ENCODE measurements at places on chromosomes 16 and 17.

GRCh38 chr17:27889711-27890251 is 3.4 kb downstream of the LYRM9 start:
- no peak for DNase-seq

DNA sequence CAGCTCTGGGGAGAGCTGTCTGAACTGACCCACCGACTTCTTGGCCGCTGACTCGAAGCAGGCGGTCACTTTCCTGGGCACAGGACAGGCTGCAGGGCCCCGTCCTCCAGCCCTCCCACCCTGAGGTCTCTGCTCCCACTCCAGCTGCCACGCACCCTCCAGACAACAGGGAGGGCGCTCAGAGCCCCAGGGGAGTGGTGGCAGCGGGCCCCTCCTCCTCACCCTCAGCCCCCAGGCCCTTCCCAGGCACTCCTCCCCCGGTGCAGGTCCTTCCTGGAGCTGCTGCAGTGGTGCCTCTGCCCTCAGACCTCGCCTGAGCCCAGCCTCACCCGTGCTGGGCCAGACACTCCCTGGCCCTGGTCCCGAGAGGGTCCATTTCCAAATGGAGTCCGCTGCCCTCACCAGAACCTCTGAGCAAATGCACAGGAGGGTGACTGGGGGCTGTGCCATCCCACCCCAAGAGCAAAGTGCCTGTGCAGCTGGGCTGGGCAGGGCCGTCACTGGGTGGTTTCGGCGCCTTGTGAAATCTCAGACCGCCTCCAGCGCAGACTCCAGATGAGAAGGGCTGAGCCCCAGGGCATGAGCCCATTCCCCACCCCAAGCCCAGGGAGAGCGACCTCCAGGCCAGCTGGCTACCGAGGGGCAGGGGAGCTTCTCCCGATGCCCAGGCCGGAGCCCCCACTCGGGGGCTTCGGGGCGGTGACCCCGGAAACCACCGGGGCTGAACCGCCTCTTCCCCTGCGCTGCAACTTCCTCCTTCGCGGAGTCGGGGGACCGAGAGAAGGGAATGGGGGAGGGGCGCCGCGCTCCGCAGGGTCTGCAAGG is 717 bp downstream of the CYBA start:
- DNase-seq: peak; percentile 32

DNA sequence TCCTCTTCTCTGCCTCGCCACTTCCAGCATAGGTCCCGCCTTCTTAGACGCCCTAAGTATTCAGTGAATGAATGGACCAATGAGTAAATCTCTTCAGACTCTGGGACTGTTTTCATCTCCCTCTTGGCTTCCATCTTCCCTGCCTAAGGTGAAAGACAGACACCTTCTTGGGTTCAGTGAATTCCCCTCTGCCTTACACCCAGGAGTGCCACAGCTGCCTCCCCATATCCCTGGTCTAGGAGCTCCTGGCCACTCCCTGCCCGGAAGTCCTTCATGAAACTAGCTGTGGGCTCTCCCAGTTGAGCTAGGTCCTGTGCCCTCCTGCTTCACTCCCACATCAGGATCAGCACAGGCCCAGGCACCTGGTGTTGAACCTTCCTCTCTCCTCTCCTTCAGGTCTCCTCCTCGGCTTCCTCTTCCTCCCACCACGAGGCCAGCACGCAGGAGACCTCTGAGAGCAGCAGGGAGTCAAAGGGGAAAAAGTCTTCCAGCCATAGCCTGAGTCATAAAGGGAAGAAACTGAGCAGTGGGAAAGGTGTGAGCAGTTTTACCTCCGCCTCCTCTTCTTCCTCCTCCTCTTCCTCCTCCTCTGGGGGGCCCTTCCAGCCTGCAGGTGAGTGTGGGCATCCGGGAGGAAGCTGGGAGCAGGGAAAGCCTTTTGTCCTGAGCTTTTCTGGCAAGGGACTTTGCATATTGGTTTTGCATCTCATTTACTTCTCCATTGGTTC is 10.3 kb downstream of the MLLT6 start:
- DNase-seq: no peak

DNA sequence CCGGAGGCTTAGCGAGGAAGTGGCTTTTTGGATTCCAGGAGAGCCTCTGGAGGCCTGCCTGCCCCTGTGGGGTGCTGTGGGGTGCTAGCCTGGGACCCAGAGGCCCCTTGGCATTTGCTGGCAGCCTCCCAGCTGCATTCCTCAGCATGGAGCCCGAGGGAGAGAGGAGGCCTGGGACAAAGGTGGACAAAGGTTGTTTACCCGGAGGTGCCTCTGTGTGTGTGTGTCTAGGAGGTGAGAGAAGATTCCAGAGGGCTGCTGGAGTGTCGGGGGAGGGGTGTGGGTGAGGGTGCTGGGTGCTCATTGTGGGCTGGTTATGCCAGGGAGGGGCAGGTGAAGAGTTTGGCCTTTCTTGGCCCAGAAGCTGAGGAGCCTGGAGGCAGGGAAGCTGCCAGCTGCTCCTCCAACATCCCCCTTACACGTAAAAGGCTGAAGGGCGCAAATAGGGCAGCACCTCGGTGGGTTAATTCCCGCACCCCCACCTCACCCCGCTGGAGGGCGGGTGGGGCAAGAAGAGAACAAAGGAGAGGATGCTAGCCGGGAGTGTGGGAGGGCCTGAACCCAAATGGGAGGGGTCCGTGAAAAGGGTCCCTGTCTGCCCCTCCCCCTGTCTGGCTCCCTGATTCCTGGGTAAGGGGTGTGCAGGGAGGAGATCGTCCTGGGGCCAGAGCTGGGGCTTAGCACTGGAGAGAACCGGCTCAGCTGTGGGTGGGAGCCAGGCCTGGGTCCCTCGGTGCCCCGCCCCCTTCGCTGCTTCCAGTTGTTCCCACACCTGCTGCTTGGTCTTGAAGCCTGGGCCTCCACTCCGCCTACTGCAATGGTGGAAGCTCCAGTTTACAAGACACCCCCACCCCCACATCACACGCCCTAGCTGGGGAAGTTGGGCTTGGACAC is 9.9 kb downstream of the HEXIM2 start:
- no peak for DNase-seq

DNA sequence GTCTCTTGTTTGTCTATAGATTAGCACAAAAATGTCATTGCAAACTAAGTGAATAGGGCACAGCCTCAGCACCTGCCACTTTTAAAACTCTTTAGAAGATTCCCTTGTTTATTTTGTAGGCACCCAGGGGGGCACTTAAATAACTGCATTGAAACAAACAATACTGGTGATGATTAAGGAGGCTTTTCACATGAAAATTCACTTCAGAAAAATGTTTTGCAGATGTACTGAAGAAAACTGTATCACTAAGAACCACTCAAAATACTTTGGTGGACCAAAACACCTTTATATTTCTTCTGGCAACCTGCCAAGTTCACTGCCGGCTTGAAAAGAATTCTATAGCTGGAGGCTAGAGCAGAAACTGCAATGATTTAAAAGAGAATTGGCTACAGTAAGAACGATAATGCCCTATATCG is 281.5 kb downstream of the TOX3 start:
- DNase-seq: no peak

- DNase-seq: no peak
Observed at GRCh38 chr17:41480136-41480535, 815 bp downstream of the KRT35 start.

DNA sequence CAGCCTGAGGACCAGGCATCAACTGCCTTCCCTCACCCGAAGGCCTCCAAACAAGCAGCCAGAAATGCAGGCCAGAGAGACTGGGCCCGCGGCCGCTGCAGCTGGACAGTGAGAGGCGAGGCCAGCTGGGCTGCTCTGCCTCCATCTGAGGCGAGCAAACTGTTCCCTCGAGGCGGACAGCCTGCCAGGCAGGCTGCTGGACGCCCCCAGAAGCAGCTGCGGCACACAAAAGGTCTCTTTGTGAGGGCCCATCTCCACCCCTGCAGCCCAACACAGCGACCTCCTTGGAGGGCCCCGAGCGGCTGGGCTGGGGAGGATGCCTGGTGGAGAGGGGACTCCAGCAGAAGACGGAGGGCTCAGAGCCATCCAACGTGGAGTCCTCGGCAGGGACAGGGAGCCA is 4.7 kb downstream of the CORO7 start:
- no peak for DNase-seq

GRCh38 chr17:17042384-17042736 is at the start of gene MPRIP:
TSS of gene MPRIP (plus strand) at chr17:17042457. CDS start at chr17:17042849, 392 bp downstream.
- DNase-seq: no peak

DNA sequence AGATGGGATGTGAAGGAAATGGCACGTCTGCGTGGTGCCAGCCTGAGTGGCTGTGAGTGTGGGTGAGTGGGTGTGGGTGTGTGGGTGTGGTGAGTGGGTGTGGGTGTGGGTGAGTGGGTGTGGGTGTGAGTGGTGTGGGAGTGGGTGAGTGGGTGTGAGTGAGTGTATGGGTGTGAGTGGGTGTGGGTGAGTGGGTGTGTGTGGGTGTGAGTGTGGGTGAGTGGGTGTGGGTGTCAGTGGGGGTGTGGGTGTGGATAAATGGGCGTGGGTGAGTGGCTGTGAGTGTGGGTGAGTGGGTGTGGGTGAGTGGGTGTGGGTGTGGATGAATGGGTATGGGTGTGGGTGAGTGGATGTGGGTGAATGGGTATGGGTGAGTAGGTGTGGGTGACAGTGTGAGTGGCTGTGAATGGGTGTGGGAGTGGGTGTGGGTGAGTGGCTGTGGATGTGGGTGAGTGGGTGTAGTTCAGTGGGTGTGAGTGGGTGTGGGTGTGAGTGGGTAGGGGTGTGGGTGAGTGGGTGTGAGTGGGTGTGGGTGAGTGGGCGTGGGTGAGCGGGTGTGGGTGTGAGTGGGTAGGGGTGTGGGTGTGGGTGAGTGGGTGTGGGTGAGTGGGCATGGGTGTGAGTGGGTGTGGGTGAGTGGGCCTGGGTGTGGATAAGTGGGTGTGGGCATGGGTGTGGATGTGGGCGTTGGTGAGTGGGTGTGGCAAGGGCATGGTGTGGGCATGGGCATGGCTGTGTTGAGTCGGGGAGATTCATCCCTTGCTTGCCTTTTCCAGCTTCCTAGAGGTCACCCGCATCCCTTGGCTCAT is 80.8 kb downstream of the ZDHHC7 start:
- peak; percentile 13 for DNase-seq

- no peak for DNase-seq
Observed at GRCh38 chr17:8324132-8324531, 14.1 kb downstream of the ARHGEF15 start.

Data from activated naive CD4-positive, alpha-beta T cell treated with Interleukin-2 at 50 U/mL for 16 hours (primary cell).